ENCODE measurements at places on chromosomes 11 and 22.
A peak's percentile ranks its signal among the peaks of the same experiment; 100 is the strongest.

GRCh38 chr11:61828629-61829407 is 718 bp downstream of the FADS2 start:
- DNase-seq = no peak

- DNase-seq = no peak
Observed at GRCh38 chr11:5684036-5684645, 733 bp downstream of the TRIM5 start.

- DNase-seq = no peak
Observed at GRCh38 chr11:14186046-14186775, 172.8 kb downstream of the RRAS2 start.

DNA sequence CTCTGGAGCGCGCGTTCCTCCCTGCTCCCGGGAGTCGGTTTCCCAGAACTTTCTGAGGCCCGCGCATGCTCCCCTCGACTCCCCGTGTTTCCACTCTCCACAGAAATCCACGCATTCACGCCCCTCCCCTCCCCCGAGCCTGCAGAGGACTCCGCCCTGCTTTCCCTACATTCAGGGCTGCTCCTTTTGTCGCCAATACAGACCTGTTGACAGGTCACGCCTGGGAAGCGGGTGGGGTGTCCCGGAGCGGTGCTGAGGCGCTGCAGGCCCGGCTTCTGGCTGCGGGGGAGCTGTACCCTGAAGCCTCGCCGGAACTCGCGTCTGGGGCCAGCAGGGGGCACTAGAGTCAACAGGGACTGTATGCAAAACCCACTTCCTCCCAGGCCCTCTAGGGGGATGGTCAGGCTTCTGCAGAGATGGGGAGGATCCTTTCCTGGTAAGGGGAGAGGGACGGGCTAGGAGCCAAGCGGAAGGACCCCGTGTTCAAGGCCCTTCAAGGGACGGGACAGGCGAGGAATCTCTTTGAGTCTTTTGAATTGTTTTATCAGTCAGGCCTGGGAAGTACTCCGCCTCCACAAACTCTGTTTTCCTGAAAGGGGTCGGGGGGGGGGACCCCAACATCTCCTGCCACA is at the start of gene PRAME:
Gene PRAME, minus strand, starts transcription at position 294 of the 632 bp plus-strand sequence. CDS start 2,433 bp downstream, outside the sequence.
- peak; percentile 37 for DNase-seq

DNA sequence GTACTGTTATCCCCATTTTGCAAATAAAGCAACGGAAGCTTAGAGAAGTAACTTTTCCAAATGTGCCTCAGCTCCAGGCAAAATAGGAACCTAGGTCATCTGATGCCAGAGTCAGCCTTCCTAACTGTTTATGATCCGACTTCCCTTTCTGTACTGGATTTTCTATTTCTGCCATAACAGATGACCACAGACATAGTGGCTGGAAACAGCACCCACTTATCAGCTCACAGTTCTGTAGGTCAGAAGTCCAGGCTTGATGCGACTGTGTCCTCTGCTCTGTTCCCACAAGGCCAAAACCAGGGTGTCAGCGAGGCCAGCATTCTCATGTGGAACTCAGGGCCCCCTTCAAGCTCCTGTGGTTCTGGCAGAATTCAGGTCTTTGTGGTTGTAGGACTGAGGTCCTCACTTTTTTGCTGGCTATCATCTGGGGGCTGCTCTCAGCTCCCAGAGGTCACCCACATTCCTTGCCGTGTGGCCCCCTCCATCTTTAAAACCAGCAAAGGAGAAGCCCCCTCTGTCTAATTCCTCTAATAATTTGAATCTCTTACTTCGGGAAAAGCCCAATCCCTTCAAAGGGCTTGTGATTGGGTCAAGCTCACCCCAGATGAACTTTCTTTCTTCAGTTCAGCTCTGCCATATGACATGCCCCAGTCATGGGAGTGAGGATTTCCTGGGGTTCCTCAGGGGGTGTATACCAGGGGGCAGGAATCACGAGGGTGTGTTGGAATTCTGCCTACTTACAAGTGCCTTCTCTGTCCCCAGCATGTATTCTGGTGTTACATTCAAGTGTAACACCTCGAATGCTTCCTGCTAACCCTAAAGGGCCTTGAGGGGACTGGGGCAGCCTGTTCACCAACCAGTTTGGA is 15.3 kb downstream of the KCNJ5 start:
- DNase-seq = no peak

DNA sequence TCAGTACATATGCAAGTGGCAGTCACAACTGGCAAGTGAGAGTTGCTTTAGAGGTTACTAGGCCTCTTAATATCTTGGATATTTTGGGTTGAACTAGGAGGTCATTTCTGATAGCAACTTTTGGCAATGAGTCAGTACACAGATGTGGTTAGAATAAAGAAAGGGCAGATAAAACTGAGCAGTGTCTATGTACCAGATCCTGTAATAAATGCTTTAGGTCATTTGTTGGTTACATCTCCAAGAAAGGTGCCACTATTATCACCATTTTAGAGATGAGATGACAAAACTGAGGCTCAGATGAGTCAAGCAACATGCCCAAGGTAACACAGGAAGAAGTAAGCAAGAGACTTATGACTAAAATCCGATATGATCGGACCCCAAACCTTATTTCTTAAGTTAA is 25.0 kb downstream of the MAML2 start:
- DNase-seq = peak; percentile 21

- no peak for DNase-seq
Observed at GRCh38 chr11:134063124-134063495, 5.8 kb upstream of the JAM3 start.

GRCh38 chr11:17774232-17775034 is 39.9 kb downstream of the KCNC1 start:
- no peak for DNase-seq

- DNase-seq = peak; percentile 6
Observed at GRCh38 chr11:36131721-36132397, 157.4 kb downstream of the COMMD9 start.

DNA sequence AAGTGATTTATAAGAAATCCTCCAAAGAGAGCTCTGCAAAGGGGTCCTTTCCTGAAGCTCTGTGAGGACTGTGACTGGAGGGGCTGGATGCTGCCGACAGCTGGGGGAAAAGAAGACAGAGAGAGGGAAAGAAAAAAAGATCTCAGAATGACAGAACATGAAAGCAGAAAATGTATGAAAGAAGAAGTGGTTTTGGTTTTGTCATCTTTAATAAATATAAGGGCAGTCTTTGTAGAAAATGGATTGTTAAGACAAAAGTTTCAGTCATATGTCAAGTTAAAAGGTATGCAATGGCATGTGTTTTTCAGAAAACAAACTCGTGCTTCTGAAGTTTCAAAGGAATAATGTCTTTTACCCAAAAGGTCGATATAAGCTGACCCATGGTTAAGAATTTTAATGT is 105.5 kb downstream of the CCDC83 start:
- DNase-seq = no peak

GRCh38 chr22:25064894-25065560 is 112.5 kb downstream of the KIAA1671 start:
- no peak for DNase-seq

GRCh38 chr11:10686311-10686710 is 7.2 kb downstream of the IRAG1 start:
- DNase-seq = no peak

- no peak for DNase-seq
Observed at GRCh38 chr22:44291265-44291664, 21.5 kb downstream of the SHISAL1 start.

Measured in CD4-positive, alpha-beta T cell (primary cell).